ENCODE measurements at places on chromosomes 12 and 14. TPM values are rescaled to one million over a fixed set of nuclear protein-coding genes. Genes with fewer than 3 reads are reported as not detected.

FBRSL1 gene
- total RNA-seq: 94.0 TPM

NID2 gene
- 19.2 TPM for total RNA-seq

GPRC5D gene
- not detected for total RNA-seq

TROAP gene
- 97.1 TPM for total RNA-seq

SSPN gene
- 0.54 TPM for total RNA-seq

SLC7A7 gene
- total RNA-seq: 10.1 TPM

KIF26A gene
- total RNA-seq: 2.8 TPM

RIN3 gene
- total RNA-seq: 23.4 TPM

EML1 gene
- 43.3 TPM for total RNA-seq

FITM1 gene
- not detected for total RNA-seq

TRIAP1 gene
- 80.8 TPM for total RNA-seq

MGAT4C gene
- 0.18 TPM for total RNA-seq

ERP27 gene
- total RNA-seq: not detected

AGAP2 gene
- 0.16 TPM for total RNA-seq

ADSS1 gene
- 7.8 TPM for total RNA-seq

CLEC4D gene
- not detected for total RNA-seq

ZFHX2 gene
- total RNA-seq: 1.2 TPM

NANOG gene
- total RNA-seq: not detected

CMTM5 gene
- not detected for total RNA-seq

CLEC4E gene
- not detected for total RNA-seq

SERPINA12 gene
- not detected for total RNA-seq

SPRYD4 gene
- 1.8 TPM for total RNA-seq

ALDH1L2 gene
- total RNA-seq: 3.1 TPM

ANG gene
- total RNA-seq: 8.3 TPM

CELA1 gene
- not detected for total RNA-seq

CLEC2A gene
- not detected for total RNA-seq

GPRC5A gene
- total RNA-seq: 405 TPM

TAS2R7 gene
- total RNA-seq: not detected

PMCH gene
- total RNA-seq: not detected

BCL2L2 gene
- 18.7 TPM for total RNA-seq

PTHLH gene
- 34.4 TPM for total RNA-seq

TMEM132C gene
- total RNA-seq: not detected

ZDHHC22 gene
- total RNA-seq: 0.11 TPM

ASIC1 gene
- 6.4 TPM for total RNA-seq

GALNT16 gene
- 3.9 TPM for total RNA-seq

RNASE1 gene
- total RNA-seq: not detected

DAO gene
- not detected for total RNA-seq

ARHGAP9 gene
- 0.22 TPM for total RNA-seq

FGD6 gene
- total RNA-seq: 17.5 TPM

RHOJ gene
- total RNA-seq: not detected

KLRK1 gene
- 0.09 TPM for total RNA-seq

PSME2 gene
- 166 TPM for total RNA-seq

POTEG gene
- not detected for total RNA-seq

GPD1 gene
- total RNA-seq: 0.19 TPM

PLEKHD1 gene
- not detected for total RNA-seq

ABCD2 gene
- total RNA-seq: not detected

A2M gene
- total RNA-seq: 0.57 TPM

PUS7L gene
- 3.8 TPM for total RNA-seq

YY1 gene
- 70.3 TPM for total RNA-seq

CCDC60 gene
- total RNA-seq: not detected

APOF gene
- total RNA-seq: not detected

CAPZA3 gene
- total RNA-seq: not detected

LBHD2 gene
- not detected for total RNA-seq

OR10P1 gene
- total RNA-seq: not detected
